ENCODE measurements at places on chromosomes 7 and 10.
A peak's percentile ranks its signal among the peaks of the same experiment; 100 is the strongest.

- no peak for DNase-seq
Observed at GRCh38 chr10:110843031-110843430, 28.7 kb upstream of the PDCD4 start.

DNA sequence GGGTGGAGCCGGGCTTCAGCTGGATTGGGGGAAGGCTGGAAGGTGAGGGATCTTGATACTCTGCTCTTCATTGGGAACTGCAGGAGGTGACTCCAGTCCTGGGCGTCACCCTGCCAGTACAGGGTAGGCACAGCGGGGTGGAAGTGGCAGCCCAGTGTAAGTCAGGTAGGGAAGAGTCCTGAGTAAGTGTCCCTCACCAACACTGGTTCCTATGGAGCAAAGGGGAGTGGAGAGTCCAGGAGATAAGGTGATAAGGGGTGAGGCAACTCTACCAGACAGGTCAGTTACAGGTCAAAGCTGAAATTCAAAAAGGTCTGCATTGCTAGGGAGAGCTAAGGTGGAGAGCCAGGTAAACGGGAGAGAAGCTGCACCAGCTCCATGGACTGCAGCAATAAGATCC, 145.6 kb upstream of the NFE2L3 start:
- no peak for DNase-seq

- DNase-seq = no peak
Observed at GRCh38 chr7:133026210-133026859, 55.6 kb downstream of the CHCHD3 start.

- DNase-seq = no peak
Observed at GRCh38 chr7:77786018-77786417, 12.2 kb downstream of the TMEM60 start.

GRCh38 chr7:158950914-158951635, 94.7 kb downstream of the DYNC2I1 start:
- no peak for DNase-seq

DNA sequence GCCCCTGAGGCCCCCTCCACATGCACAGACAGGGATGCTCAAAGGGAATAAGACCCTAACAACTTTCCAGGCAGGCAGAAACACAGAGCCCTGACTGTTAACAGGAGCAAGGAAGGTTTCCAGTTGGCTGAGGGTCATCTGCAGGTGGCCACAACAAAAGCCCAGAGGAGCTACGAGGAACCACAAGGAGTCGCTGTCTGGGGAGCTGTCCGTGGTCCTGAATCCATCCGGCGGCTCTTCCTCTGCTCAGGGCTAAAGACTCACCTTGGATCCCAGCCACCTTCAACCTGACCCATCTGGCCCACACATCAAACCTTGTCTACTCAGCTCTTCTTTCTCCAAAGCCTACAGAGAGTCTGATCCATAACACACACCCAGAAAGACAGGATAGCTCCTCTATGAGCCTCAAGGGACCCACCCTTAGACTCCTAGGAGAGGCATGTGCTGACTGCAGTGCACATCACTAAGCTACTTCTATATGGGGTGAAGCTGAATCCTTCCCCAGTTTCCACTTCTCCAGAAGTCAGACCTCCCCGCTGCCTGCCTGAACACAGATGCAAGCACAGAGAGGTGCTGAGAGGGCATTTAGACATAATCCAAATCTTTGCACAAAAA, 104.0 kb downstream of the SLIT1 start:
- DNase-seq = peak; percentile 73

DNA sequence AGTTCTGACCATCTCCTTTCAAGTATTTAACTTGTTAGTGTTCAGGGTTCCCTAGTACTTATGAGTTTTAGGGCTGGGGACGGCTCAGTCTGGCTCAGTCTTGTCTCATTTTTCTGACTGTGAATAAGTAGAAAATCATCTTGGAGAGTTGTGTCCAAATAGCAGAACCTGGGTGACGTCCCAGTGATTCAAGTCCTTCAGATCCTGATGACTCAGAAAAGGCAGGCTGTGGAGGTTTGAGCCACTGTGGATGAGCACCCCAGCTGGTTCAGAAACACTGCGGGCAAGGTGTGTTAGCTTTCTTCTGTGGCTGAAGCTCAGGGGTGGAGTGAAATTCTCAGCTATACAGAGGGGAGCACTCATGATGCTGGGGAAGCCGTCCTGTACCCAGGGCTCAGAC, 154.4 kb upstream of the NPY start:
- DNase-seq = peak; percentile 71

DNA sequence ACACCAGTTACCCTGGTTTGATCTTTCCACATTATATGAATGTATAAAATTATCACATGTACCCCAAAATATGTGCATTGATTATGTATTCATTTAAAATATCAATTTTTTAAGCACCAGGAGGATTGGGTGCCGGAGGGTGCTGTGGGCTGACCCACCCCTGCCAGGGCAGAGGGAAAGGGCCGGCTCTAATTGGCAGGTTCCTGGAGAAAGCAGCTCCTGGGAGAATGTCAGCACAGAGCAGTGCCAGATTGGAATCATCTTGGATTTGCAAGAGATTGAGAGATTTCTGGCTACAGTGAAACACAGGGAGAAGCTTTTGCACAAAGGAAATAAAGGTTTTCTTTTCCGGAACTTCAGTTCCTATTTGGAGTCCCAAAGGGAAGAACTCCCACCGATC, 264.4 kb upstream of the TCERG1L start:
- DNase-seq = no peak

GRCh38 chr10:113175176-113175575, 225.1 kb downstream of the TCF7L2 start:
- DNase-seq = no peak

DNA sequence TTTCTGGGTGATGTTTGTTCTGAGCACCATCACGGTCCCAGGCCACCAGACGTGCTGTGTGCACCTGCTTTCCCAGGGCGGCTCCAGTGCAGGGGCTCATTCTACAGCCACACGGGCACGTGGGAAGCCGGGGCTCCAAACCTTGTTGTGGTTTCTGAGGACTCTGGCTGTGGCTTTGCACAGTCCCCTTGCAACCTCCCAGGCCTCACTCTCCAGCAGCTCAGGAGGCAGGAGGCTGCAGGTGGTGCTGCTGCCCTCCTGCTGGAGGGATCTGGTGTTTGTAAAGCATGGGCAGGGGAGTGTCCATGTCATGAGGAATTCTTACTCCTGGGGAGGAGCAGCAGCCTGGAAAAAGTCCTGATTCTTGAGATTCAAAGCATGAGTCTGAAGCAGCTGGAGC, 54.3 kb downstream of the INSYN2A start:
- DNase-seq = no peak

- DNase-seq = no peak
Observed at GRCh38 chr7:70660154-70660818, 471.7 kb upstream of the GALNT17 start.

GRCh38 chr10:104336821-104337467, 1.3 kb downstream of the ITPRIP start:
- no peak for DNase-seq
